Mammary epithelial cell (primary cell): ENCODE measurements at places on chromosomes 16 and 17.

- peak; percentile 83 for DNase-seq
Observed at GRCh38 chr17:2634361-2634960, 41.0 kb downstream of the PAFAH1B1 start.

DNA sequence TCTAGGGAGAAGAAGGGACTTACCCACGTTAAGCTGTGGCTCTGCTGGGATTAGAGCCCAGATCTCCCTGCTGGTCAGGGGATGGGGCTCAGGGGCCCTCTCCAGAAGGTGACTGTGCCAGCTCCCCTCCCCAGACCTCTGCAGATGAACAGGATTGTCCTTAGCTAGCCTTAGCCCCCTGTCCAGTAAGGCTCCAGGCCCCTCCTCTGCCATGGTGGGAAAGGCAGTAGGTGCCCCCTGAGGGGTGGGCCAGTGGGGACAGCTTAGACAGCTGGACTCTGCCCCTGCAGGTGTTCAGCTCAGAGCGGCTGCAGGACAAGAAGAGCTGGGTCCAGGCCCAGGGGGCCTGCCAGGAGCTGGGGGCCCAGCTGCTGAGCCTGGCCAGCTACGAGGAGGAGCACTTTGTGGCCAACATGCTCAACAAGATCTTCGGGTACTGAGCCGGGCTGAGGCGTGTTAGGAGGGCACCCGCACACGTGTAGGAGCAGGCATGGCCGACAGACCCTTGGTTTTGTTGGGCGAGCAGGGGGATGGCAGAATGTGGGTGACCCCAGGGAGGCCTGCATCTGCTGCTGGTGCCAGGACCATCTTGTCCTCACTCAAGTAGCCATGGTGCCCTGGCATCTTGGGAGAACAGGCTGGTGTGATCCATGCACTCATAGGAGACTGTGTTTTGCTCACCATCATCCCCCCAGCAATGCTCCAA lies 50.9 kb downstream of the MRC2 start:
- DNase-seq, result no peak

DNA sequence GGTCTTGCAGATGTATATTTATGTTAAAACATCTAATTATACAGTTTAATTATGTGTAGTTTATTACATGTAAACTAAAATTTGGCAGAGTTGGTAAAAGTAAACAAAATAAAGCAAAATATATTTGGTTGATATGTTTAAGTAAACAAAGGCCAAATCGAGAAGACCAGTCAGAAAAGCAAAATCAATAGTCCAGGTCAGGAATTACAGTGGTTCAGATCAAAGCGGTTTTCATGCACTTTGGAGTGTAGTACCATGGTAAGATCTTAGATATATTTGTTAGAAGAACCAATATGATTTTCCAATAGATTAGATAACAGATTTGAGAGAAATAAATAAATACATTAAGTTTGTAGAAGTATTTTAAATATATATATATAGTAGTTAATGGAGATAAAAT lies 1421.6 kb upstream of the CDH8 start:
- DNase-seq, result no peak

- no peak for DNase-seq
Observed at GRCh38 chr17:21239680-21240368, 13.4 kb downstream of the NATD1 start.

DNA sequence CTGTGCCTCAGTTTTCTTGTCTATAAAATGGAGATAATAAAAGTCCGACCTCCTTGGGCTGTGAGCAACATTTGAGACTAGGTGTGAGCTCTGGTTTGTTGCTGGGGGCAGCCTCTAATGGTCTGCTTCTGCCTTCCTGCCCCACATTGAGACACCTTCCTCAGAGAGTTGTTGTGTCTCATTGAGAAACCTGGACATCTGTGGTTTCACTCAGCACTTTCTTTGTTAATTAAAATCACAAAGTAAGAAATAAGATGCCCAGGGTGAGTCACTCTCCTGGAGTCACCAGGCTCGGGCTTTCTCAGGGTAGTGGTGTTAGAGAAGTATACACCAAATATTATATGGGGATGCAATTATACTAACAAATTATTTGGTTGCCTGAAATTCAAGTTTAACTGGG lies 389.2 kb upstream of the SALL1 start:
- peak; percentile 84 for DNase-seq

DNA sequence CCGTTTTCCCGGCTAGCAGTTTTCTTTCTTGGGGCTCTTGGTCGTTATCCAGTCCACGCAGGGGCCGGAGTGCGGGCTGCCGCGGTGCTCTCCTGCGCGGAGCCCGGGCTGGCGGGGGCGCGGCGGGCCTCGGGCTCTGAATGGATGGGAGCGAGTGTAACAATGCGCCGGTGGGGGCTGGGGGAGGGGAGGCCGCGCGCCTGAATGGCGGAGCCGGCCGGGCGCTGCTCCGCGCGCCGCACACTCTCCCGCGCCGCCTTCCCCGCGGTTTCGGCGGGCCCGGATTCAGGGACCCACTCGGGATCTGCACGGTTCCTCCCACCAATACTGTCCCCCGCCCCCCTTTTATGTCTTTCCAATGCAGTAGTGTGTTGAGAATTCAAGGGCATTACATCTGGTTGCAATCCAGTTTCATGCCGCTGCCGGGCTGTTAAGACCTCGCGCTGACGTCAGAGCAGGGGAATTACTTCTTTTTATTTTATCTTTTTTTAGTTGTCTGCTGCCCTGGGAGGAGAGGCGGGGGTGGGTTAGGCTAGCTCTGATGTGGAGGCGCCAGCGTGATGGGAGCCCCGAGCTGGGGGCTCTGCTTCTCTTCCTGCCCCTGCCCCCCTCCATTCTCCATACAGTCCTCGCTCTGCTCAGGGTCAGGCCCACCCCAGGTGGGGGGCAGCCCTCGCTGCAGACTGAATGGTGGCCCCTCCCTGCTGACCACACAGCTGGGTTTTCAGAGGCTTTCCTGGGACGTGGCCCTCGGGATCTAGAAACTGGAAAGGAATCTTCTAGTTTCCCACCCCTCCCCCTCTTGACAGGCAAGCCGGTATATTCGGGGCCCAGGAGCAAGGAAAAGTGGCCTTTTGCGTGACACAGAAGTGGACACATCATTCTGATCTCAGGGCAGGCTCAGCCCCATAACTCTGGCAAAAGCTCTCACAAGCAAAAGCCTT lies 1.8 kb downstream of the RAI1 start:
- DNase-seq, result peak; percentile 65

DNA sequence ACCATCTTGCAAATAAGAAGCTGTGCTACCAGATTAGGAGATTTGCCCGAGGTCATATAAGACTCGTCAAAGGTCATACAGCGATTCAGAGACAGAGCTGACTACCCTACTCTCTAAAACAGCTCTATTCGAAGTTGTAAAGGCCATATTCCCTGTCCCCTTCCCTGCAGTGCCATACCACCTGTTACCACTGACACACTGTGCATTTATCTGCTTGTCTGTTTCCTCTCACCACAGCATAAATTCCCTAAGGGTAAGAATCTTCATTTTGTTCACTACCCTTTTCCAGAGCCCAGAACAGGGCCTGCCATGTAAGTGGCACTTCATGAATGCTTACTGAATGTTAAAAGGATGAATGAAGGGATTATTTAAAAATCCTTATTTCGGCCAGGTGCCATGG lies 3.4 kb upstream of the KSR1 start:
- no peak for DNase-seq

DNA sequence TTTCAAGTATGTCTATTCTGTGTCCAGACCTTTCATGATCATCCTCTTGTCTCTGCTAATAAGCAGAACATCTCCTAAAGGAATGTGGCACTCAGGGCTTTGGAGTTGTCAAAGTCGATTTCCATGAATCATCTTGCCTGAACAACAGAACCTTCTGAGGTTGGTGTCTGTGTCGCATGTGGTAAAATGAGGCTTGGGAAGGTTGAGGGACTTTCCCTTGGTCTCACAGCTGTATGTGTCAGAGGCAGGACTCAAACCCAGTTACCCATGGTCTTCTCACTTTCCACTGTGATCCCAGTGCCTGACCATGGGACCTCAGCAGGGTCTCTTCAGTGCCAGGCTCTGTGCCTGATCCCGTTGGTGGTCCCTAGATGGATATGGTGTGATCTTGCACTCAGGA lies 4.2 kb upstream of the GPRC5B start:
- DNase-seq, result no peak

DNA sequence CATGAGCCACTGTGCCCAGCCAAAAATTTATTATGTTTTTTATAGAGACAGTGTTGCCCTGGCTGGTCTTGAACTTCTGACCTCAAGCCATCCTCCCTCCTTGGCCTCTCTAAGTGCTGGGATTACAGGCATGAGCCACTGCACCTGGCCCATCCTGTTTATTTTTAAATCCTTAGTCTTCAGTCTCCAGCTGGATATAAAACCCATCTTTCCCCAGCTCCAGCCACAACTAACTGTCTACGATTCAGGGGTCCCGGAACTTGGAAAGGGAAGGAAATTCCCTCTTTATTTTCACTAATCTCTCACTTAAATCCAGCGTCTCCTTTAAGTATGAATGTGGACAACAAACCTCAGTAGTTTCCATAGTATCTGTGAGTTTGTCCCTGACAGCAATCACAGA lies 62.2 kb downstream of the IQCK start:
- DNase-seq, result no peak

- DNase-seq, result no peak
Observed at GRCh38 chr16:3934491-3935181, 54.1 kb upstream of the CREBBP start.

- DNase-seq, result no peak
Observed at GRCh38 chr16:4868026-4868425, 20.7 kb downstream of the UBN1 start.

DNA sequence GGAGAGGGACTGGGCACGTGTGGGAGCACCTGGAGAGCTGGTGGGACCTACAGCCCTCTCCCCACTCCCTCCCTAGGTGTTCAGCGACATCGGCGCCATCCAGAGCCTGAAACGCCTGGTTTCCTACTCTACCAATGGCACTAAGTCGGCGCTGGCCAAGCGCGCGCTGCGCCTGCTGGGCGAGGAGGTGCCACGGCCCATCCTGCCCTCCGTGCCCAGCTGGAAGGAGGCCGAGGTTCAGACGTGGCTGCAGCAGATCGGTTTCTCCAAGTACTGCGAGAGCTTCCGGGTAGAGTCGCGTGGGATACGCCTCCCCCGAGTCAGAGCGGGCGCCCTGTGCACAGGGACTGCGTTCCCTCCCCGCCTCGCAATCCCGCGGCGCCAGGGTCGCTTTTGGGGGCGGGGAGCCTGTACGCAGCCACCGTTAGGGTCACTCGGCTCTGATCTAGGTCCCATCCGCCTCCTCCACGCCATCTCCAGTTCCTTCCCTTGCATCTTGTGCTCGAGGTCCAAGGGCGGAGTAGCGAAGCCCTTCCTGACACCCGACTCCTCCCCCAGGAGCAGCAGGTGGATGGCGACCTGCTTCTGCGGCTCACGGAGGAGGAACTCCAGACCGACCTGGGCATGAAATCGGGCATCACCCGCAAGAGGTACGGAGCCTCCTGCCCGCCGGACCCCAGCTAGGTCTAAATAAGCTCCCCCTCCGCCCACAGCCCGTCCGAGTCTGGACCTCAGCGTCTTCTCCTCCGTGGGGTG lies 13.0 kb downstream of the SARM1 start:
- DNase-seq, result no peak

DNA sequence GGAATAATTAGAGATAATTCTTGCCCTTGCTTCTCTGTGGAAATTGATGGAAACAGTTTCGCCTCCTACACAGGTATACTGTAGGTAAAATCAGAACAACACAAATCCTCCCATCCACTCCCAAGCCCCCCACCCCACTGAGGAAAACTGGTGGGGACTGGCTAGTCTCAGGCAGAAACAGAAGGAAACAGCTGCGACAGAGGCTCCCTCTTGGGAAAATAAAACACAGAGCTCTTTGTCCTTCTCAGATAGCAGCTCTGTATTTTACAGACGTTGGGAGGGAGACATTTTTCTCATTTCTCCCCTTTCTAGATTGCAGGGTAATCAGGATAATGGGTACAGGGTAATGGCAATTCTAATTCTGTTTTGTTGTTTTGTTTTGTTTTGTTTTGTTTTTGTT lies 1.1 kb downstream of the SLFN13 start:
- DNase-seq, result no peak

GRCh38 chr17:22374741-22375140 lies 682.4 kb downstream of the KCNJ18 start:
- no peak for DNase-seq

- DNase-seq, result peak; percentile 70
Observed at GRCh38 chr17:48543107-48543853, 1.6 kb downstream of the HOXB2 start.

- no peak for DNase-seq
Observed at GRCh38 chr16:15835136-15835878, 21.5 kb downstream of the MYH11 start.

GRCh38 chr17:63358111-63358839 lies 87.8 kb downstream of the CYB561 start:
- DNase-seq, result peak; percentile 82

DNA sequence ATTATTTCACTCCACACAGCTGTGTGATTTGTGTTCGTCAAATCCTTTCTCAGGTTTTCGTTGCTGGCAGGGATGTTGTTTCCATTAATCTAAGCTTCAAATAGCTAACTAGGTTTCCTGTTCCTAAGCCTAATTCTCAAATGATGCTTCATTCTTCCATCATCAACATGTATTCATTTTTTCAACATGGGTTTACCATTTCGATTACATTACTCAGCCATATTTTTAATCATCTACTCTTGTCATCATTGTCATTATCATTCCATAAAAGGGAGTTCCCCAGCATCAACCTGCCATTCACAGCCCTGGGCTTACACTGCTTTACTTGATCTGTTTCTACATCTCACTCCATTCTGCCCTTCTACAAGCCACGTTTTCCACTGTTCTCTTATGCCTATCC lies 33.3 kb upstream of the ANKFN1 start:
- DNase-seq, result no peak

- no peak for DNase-seq
Observed at GRCh38 chr17:34203018-34203638, 52.0 kb upstream of the CCL2 start.

GRCh38 chr16:76835779-76836300 lies 355.1 kb upstream of the MON1B start:
- no peak for DNase-seq

DNA sequence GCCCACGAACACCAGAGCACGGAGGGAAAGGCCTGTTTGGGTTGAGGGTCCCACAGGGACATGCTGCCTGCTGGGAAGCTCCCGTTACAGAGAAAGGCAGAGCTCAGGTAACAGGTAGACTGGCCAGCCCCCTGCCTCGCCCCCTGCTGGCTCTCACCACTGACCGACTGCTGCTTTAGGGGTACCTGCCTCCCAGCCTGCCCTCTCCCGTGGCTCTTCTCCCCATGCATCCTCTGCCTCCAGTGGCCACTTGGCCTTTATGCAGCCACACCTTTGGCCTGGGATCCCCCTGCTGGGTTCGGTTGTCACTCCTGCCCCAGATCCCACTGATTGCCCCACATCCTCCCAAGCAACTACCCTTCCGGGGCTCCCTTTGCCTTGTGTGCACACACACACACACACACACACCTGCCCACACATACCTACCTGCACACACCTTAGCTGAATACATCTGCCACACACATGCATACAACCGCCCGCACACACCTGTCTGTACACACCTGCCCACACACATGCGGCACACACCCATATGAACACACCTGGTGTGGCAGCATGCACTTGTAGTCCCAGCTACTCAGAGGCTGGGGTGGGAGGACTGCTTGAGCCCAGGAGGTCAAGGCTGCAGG lies 7.1 kb downstream of the MCRIP1 start:
- DNase-seq, result no peak
